ENCODE measurements at places on chromosomes 1 and 21.

DNA sequence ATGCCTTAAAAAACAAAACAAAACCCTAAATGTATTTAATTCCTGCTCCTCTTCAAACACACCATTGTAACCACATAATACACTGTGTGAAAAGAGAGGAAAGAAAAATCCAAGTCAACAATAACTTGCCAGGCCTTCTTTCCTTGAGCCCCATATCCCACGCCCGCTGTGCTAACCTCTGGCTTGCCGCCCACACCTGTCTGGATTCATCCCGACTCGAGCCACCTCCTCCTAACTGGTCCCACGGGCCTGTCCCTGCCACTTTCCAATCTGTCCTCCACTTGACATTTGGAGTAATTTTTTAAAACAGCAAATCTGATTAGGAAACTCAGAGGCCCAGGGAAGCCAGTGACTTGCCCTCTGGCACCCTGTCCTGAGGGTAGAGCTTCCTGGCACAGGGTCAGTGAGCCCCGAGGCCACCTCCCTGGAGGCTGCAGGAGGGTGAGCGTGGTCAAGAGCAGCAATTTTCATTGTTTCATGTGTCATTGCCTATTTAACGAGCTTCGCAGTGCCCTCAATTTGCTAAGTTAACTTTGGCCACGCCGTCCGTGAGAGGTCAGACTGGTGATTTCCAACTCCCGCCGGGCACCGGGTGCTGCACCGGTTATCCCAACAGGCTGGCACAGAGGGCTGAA is 54.1 kb downstream of the B3GALT5 start:
- no peak for DNase-seq

- no peak for DNase-seq
Observed at GRCh38 chr1:66415866-66416265, 118.1 kb upstream of the SGIP1 start.

DNA sequence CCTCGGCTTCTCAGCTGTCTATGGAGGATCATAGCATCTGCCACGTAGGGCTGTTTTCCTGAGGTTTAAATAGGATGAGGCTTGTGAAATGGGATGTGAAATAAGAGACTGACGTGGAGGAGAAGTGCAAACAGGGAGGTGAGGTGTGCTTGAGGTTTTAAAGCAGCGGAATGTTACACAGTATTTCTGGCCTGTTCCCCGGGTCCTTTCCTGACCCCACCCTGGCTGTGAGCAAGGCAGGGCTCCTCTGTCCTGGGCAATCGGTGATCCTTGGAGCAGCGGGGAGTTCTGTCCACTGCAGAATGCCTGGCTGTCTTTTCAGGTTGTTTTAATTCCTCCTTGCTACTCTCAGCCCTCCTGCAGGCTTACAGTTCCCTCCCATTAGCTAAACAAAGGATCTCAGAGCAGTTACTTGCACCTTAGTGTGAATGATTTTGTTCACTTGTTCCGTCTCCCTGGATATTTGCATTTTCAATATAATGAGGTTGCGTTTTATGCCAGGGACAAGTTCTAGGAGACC is 38.6 kb downstream of the LHX4 start:
- DNase-seq: no peak

- no peak for DNase-seq
Observed at GRCh38 chr1:36321119-36321951, 2.1 kb downstream of the EVA1B start.

DNA sequence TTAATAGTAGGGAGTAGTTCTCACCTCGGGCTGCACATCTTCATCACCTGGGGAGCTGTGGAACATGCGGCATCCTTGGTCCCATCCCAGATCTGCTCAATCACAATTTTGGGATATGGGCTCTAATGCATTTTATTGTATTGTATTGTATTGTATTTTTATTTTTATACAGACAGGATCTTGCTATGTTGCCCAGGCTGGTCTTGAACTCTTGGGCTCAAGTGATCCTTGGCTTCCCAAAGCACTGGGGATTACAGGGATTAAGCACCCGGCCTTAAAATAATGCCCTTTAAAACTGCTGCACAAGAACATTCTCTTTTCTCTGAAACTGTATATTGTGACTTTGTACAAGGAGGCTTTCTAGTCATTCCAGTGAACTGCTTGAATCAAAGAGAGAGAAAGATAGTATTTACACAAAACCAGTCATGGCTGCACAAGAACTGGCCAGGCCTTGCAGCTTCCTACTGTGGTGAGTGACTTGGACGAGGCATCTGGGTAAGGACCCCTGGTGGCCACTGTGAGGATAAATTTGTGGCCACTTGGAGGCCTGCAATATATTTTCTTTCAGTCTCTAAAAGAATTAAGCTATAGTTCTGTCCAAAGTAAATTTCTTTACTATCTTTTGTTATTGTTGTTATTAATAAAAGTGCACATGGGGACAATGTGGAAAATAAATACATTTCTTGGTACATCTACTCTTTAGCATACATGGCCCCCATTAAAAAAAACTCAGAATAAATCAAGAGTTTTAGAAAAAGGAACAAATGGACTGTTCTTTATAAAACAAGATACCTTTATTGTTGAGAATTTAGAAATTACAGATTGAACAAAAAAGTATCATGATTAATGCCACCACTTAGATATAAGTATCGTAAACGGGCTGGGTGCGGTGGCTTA is 48.0 kb downstream of the TBCE start:
- no peak for DNase-seq

- DNase-seq: no peak
Observed at GRCh38 chr1:222583079-222583478, 6.7 kb downstream of the TAF1A start.

GRCh38 chr1:232883992-232884661 is 66.3 kb upstream of the NTPCR start:
- no peak for DNase-seq

Measured in cortex of kidney (tissue), 1 donor.